ENCODE measurements at places on chromosomes 2 and 18. TPM values are rescaled to one million over a fixed set of nuclear protein-coding genes. Genes with fewer than 3 reads are reported as not detected.
A peak's percentile ranks its signal among the peaks of the same experiment; 100 is the strongest.

- DNase-seq = no peak
Observed at GRCh38 chr18:52313213-52313612, 26.8 kb upstream of the DCC start.

DNA sequence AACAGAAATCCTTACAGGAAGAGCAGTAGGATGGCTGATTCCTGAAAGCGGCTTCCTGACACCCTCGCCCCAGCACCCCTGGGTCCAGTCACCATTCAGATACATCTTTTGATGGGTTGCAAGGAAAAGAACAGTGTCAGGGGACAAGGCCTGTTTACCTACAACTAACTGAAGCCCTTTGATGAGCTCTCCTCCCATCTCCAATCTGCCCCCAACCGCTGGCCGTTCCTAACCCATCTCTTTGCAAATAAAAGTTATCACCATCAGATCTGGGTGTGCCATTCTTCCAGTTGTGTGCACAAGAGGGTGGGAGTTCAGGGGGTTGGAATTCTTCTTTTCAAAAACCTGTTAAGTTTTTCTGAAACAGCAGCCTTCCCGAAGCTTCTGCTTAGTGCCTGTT, 48.9 kb downstream of the ARL4C start:
- no peak for DNase-seq

DNA sequence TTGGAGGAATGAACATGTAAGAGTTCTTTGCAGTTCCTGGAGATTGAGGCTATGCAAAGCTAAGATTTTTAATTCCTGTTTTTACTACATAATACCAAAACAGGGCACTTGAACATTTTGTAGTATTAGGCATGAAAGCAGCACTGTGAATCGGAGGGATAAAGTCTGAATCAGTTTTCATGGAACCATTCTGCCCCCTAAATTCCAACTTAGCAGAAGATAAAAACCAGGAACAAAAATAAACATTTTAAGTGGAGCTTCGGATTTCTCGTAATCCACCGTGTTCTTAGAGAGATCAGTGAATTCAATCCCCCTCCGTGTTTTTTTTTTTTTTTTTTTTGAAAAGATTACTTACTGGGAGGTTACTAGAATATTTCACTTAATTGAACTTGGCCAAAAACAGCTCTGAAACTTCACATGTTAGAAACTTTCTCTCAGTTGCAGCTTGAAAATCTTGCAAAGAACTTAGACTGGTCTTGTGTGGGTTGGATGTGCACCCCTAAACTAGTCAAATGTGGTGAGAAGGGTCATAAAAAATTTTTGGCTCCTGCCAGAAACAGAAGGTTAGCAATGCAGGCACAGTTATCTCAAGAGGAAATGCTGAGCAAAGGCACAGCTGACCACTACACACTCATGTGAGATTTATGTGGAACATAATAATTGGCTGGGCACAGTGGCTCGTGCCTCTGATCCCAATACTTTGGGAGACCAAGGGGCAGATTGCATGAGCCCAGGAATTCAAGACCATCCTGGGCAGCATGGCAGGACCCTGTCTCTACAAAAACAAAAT, 145.4 kb upstream of the RNF152 start:
- no peak for DNase-seq

- DNase-seq = no peak
Observed at GRCh38 chr2:218010984-218011652, 8.3 kb upstream of the TNS1 start.

GRCh38 chr18:2410688-2411087, 160.6 kb downstream of the METTL4 start:
- DNase-seq = no peak

Gene PMS1
- total RNA-seq = 10.3 TPM

Gene RNU2-63P
- not detected for total RNA-seq

DNA sequence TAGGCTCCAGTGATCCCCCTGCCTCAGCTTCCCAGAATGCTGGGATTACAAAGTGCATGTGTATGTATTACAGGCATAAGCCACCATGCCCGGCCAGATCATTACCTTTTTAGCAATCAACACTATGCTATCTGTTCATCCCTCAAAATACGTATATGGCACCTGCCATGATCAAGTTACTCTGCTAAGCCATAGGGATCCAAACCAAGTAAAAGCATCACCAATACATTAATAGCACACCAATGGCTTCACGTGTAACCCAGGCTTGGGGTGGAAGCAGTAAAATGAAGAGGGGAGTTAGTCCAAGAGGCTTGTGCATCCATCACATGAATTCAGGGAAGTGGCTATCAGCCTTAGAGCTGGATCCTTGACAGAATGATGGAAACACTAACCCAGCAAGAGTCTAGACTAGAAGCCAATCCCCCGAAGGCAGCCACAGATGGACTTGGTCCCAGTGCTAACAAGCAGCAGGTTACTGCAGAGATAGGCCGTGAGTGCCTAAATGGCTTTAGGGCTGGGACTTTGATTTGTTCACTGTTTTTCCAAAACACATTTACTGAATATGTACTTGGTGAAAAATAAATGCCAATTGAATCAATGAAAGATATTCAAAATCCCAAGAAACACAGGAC, 11.3 kb downstream of the HDLBP start:
- no peak for DNase-seq

Gene ZDBF2
- 7.7 TPM for total RNA-seq

GRCh38 chr18:13302457-13303225, 84.1 kb downstream of the LDLRAD4 start:
- peak; percentile 32 for DNase-seq

- no peak for DNase-seq
Observed at GRCh38 chr2:110105608-110106467, 9.8 kb downstream of the MALL start.

Gene CHRNG
- total RNA-seq = not detected

DNA sequence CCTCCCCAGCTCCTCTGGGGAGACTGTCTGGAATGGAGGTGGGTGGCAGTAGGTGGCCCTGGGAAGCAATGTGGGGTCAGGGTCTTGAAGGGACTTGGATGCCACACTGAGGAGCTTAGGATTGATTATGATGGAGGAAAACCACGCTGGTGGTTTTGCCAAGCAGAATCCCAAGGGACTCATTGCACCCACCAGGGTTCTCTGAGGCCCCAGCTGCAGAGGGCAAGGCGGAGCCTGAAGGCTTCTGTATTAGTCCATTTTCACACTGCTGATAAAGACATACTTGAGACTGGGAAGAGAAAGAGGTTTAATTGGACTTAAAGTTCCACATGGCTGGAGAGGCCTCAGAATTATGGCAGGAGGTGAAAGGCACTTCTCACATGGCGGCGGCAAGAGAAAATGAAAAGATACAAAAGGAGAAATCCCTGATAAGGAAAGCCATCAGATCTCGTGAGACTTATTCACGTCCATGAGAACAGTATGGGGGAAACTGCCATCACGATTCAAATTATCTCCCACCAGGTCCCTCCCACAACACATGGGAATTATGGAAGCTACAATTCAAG, 87.2 kb upstream of the YWHAQ start:
- DNase-seq = no peak

DNA sequence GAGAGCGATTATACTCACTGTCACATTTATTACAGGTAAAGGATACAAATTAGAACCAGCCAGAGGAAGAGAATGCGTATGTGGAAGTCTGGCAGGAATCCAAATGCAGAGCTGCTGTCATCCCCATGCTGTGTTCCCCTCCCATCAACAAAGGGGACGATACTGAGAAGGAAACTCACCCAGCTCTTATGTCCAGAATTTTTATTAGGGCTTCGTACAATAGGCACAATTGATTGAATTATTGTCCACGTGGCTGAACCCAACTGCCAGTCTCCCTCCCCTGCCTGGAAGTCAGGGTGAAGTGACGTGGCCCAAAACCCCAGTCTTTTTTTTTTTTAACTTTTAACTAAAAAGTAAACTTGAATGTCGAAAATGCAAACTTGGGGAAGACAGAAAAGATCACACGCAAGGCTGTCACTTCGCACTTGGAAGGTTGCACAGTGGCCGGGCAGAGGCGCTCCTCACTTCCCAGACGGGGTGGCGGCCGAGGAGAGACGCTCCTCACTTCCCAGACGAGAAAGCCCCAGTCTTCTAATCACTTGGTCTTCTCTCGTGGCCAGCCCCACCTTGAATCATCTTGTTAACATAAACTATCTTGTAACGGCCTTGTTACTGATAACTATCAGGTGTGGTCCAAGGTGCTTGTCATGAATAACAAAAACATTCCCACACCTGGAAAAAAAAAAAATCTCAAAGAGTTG, 40.0 kb upstream of the ITSN2 start:
- no peak for DNase-seq

- DNase-seq = no peak
Observed at GRCh38 chr2:72293620-72294019, 146.0 kb upstream of the CYP26B1 start.

- DNase-seq = no peak
Observed at GRCh38 chr18:35409911-35410310, 32.8 kb upstream of the ZNF396 start.

DNA sequence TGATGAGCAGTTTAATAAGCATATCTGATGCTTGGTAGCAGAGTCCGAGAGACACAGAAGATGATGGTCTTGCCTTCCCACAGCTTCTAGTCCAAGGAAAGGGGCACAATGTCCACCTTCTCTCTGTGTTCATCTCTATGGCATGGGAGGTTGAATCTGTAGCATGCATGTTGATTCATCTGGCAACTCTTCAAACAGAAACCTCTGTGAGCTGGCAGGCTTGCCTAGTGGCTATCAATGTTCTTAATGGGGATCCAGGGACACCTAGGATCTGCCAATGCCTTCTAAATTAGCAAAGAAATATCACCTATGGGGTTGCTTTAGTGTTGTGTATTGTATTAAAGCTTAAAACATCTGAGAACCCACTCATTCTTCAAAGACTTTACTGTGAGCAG, 170.8 kb downstream of the INO80D start:
- DNase-seq = no peak

Gene NTSR2
- not detected for total RNA-seq

Gene CD8B2
- total RNA-seq = not detected

Gene PDCD1
- 1.3 TPM for total RNA-seq

GRCh38 chr2:237894986-237895543, 35.6 kb downstream of the RAMP1 start:
- no peak for DNase-seq

DNA sequence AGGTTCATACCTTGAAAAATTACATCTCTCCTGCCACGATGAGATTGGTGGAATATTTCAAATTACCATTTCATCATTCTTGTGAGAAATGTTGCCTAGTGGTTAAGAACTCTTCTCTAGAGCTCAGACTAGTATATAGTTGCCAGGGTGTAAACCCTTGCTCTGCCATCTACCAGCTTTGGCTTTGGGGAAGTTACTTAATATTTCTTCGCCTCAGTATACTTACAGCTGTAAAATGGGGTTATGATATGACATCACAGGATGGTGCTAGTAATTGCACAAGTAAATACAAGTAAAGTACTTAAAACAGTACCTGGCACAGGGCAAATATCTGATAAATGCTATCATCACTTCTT, 1.5 kb downstream of the SPOPL start:
- no peak for DNase-seq

GRCh38 chr2:183604065-183604464, 479.8 kb downstream of the NUP35 start:
- no peak for DNase-seq

Gene SERPINB12
- total RNA-seq = not detected

Data from heart right ventricle (tissue), 16 donors.